SJCRH30 (cell line): ENCODE measurements at places on chromosomes 6 and 20. TPM values are rescaled to one million over a fixed set of nuclear protein-coding genes. Genes with fewer than 3 reads are reported as not detected.
A peak's percentile ranks its signal among the peaks of the same experiment; 100 is the strongest.

DNA sequence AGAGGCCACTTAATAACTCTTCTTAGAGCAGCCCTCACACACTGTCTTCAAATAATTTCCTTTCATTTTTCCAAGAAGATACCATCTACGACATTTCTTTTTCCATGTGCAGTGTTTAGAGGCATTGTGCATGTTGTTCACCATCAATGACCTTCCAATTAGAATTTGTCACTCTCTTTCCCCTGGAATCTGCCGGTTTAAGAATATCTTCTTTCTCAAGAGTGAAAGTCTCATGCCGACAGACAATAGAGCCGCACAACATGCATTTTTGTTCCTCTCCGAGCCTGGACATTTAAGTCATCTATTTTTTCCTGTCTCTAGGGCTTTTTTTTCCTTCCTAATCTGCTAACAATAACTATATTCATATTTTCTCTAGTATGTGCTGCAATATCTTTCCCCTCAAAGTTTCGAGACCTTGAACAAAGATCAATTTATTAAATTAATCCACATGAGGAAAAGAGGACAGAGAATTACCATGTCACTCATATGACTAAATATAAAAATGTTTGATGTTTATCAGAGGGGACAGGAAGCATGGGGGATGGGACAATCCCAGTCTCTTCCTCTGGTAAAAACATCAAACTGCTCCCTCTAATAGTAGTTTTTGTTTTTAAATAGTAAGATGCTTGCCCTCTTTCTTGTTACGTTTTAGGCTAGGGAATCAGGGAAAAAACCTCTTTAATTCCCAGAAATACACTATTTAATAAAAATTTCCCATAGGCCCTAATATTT, 893.4 kb downstream of the C6orf118 start:
- no peak for DNase-seq

DNA sequence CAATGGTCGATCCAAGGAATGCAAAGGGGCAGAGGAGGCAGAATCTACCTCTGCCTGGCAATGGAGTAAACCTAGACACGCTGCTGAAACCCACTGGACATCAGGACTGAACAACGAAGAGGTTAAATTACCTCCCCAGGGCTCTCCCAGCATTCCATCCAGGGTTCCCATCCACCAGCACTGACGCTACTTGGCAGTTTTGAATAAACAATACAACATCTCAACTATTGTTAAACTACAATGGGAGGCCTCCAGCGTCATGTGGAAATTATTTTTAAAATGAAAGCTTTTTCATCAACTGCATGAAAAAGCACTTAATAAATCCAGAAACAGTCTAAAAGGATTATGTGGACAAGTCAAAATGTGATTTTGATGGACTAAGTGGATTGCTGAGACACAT, 96.8 kb upstream of the NHSL1 start:
- no peak for DNase-seq

- no peak for DNase-seq
These were observed 661.4 kb upstream of the HS3ST5 start for GRCh38 chr6:115004204-115004603.

Gene CDH26
- total RNA-seq = 0.18 and 0.32 TPM in 2 replicates

GRCh38 chr6:32815115-32815514, 1.7 kb downstream of the HLA-DOB start:
- no peak for DNase-seq

DNA sequence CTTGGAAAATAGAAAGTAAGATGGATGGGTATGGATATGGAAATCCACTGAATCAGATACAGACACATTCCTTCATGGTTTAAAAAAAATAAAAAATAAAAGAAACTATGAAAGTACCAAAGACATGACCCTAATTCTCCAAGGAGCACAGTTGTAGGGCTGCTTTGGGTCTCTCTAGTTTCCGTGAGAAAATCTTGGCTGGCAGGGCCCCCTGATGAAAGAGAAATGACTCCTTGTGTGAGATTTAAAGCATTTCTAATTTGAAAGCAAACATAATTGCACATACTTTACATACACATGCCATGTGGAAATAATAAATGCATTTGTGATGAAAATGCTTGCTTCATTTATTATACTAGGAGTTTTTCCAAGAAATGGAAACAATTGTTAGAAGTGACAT, 593.9 kb upstream of the BTBD3 start:
- no peak for DNase-seq

DNA sequence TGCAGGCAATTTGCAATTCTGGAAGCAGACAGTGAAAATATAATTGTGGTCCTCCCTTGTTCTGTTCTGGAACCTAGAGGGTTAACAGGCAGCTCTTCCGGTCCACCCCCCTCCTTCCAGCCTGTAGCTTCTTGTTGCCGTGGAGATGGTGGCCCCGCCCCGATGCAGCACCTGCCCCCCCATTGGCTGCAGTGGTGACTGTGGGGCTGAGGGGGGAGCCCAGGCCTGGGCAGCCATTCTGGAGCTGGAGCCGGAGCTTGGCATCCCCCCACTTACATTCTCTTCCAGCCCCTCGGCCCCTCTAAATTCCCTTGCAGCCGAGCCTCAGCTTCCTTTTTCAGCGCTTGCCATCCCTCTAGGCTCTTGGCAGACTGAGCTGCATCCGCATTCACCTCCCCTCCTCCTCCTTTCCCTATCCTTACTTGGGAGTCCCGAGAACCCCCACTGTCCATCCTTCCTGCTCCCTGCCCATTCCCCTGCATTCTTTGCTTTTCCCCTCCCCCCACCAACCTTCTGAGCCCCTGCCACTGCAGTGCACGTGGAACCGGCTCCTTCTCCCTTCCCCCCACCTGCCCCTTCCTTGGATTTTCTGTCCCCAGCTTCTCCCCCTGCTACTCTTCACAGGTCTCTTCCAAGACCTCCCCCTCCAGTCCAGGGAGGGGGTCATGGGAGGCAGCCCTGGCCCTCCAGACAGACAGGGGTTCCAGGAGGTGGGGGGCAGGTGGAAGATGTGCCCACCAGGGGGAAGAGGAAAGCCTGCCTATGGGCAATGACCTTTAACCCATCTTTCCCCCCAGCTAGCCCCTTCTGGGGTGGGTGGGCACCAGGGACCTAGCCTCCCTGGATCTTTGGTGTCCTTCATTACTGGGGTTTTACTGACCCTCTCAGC, 11.4 kb downstream of the SYNGAP1 start:
- DNase-seq = peak; percentile 81
